Stimulated activated CD8-positive, alpha-beta memory T cell treated with anti-CD3 and anti-CD28 coated beads, Interleukin-2, amount 100 ng/mL, for 48 hours (primary cell): ENCODE measurements at places on chromosomes 3 and 15.

DNA sequence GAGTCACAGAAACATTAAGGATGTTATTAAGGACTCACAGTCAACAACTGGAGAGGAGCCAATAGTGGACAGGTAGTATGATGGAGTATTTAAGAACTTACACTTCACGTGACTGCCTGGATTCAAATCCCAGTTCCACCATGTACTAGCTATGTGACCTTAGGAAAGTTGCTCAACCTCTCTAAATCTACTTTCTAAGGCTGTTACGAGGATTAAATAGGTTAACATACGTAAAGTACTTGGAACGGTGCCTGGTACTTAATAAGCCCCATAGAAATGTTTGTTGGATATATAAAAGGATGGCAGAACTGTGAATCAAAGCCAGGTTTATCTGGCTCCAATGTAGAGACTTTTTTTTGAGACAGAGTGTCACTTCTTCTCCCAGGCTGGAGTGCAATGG lies 24.4 kb downstream of the THRB start:
- no peak for DNase-seq

GRCh38 chr3:115042351-115042750 lies 104.7 kb downstream of the ZBTB20 start:
- no peak for DNase-seq

GRCh38 chr3:177715980-177716379 lies 518.7 kb upstream of the TBL1XR1 start:
- DNase-seq = no peak

DNA sequence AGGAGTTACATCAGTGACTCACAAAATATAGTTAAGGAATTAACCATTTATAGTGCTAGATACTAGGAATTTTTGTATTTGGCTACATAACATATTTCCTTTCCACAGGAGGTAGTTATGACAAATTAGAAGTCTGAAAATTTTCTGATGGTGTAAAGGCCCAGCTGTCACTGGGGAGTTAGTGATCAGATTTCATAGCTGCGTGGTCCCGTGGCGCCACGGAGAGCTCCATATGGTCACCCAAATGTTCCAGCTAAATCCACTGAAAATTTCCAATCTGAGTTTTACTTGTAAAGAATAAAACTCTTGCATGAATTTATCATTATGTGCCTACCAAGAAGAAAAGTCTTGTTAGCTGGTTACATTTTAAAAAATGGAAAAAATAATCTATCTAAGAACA lies 368.9 kb upstream of the PLSCR5 start:
- no peak for DNase-seq

GRCh38 chr3:52172262-52172757 lies 18.1 kb upstream of the POC1A start:
- no peak for DNase-seq

- no peak for DNase-seq
Observed at GRCh38 chr3:27080258-27080525, 289.0 kb downstream of the NEK10 start.

DNA sequence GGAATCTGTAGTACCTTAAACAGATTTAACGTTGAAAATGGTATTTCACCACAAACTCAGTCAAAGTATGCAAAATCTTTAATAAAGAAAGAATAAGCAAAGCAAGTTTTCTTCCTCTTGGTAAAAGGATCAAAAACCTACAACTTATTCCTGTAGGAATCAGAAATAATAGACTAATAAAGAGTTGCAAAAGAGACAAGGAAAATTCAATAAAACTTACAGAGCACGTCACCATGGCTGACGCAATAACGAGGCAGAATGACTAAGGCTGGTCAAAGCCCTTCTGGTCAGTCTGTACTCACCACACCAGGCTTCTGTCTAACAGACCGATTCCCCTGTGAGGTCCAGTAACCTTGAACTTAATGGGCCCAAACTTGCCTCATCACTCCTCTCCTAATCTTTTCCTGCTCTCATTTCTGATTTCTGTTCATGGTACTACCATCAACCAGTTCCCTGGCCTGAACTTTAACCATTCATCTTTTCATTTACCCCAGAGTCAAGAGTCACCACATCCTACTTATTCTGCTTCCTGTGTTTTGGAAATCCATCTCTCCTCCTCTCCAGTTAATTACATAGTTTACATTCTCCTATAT lies 5.0 kb downstream of the MASP1 start:
- no peak for DNase-seq

GRCh38 chr15:35596285-35596684 lies 50.3 kb upstream of the DPH6 start:
- no peak for DNase-seq

GRCh38 chr3:130490241-130490640 lies 26.7 kb upstream of the COL6A6 start:
- DNase-seq = no peak

DNA sequence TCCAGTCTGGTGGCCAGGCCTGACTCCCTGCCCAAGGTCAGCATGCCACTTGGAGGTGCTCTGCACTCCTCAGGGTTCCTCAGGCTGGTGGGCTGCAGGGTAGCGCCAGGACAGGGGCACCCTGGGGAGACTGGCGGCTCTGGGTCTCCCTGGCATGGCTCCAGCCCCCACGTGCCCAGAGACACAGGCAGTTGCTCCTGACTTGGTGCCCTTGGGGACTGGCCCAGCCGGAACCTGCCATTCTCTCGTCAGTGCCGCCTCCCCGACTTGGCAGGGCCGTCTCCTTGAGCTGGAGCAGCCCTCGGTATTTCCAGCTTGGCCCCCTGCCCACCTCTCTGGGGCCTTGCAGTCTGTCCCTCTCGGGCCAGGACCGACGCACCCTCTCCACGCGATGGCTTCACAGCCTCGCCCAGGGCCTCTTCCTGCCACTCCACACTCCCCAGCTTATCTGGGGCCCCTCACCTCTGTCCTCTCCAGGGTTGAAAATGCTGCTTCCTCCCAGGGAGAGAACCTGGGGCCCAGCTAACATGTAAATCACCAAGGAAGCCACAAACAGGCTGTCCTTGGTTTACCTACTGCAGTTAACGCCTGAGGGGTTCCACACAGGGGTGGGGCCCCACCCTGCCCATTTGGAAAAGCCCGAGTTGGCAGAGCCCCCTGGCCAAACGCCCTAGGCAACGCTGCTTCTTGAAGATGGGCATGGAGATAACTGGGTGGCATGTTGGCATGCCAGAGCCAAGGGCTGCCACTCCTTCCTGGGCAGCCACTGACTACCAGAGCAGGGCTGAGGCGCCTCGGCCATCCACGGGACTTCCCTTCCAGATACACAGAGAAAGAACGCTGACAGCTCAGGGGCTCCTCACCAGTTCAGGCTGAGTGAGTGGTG lies 61.4 kb downstream of the SMAD6 start:
- no peak for DNase-seq

- DNase-seq = no peak
Observed at GRCh38 chr15:96333131-96334016, 2.9 kb downstream of the NR2F2 start.

GRCh38 chr15:47685141-47685870 lies 32.0 kb upstream of the SEMA6D start:
- no peak for DNase-seq

DNA sequence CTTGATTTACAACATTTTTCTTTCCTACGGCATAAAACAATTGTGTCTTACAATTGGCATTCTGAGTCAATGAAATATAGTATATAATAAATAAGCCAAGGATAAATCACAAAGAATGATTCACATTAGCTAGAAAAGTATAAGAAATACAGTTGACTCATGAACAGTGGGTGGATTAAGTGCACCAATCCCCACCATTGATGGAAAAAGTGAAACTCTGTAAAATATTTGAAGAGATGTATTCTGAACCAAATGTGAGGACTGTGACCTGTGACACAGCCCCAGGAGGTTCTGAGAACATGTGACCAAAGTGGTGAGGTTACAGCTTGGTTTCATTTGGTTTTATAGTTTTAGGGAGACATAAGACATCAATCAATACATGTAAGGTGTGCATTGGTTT lies 227.5 kb downstream of the ALCAM start:
- DNase-seq = no peak

GRCh38 chr15:35252351-35252865 lies 167.3 kb upstream of the NANOGP8 start:
- DNase-seq = no peak

DNA sequence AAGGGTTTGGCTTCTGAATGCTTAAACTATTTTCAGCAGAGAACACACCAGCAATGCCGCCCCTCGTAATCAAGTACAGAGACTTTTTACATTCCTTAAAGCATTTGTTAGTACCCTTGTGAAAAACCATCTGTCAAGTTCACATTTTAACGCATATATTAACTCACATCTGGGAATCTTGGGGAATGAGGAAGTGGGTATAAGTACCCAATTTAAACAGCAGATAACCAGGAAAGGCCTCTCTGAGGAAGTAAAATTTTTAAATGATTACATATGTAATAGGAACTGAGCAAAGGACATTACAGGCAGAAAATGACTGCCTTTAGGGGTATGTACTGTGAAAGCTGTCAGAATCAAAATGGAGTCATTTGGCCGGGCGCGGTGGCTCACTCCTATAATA lies 12.8 kb upstream of the CFAP44 start:
- DNase-seq = no peak

DNA sequence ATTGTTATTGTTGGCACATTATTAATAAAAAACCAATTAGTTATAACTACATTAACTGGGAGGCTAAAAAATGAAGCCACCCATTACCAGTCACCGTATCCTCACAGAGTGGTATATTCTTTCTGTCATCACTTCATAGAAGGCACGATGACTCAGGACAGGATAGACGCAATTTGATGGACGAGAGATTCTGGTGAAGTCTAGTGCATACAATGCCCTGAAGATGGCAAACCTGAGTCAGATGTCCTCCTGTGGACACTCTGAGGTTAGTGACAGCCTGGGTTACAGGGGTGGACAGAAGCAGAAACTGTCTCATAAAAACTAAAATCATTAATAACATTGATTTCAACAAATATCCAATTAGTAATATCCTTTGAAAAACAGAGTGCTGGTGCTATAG lies 150.3 kb downstream of the SLC9A9 start:
- no peak for DNase-seq

- no peak for DNase-seq
Observed at GRCh38 chr3:129560269-129560787, 17.4 kb downstream of the H1-8 start.

DNA sequence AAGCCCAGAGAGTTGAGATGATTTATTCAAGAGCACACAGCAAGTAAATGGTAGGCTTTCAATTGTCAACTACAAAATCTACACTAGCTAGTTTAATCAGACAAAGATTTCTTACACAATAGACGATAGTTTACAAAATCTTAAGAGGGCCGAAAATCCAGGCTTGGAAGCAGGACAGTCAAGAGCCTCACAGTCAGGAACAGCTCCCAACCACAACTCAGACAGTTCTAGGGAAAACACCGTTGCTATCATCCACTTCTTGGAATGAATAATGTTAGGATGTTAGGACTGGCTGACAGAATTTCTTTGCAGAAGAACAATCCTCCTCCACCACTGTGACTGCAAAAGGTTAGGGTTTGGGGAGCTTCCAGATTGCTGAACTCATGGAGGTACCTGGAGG lies 290.8 kb upstream of the ZPLD1 start:
- DNase-seq = no peak

- DNase-seq = no peak
Observed at GRCh38 chr15:41922353-41922752, 28.5 kb upstream of the SPTBN5 start.

GRCh38 chr3:128362026-128362965 lies 104.4 kb downstream of the DNAJB8 start:
- DNase-seq = no peak

- DNase-seq = no peak
Observed at GRCh38 chr3:149366031-149366430, 11.4 kb downstream of the TM4SF1 start.

DNA sequence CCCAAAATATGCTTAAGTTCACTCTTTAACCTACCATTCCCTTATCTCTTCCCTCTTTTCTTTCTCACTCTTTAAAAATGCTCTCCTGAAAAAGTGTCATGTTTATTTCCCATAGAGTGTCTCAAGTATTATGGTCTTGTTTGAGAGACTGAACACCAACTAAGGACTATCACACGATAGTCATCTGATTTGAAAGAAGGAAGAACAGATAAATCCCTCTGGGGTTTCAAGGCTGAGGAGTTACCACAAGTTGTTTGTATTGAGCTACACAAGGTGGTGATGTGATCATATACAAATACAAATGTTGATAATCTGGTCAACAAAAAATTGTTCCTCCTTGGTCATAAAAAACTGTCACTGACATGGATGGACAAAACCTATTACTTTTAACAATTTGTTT lies 13.8 kb downstream of the MEIS2 start:
- DNase-seq = no peak

DNA sequence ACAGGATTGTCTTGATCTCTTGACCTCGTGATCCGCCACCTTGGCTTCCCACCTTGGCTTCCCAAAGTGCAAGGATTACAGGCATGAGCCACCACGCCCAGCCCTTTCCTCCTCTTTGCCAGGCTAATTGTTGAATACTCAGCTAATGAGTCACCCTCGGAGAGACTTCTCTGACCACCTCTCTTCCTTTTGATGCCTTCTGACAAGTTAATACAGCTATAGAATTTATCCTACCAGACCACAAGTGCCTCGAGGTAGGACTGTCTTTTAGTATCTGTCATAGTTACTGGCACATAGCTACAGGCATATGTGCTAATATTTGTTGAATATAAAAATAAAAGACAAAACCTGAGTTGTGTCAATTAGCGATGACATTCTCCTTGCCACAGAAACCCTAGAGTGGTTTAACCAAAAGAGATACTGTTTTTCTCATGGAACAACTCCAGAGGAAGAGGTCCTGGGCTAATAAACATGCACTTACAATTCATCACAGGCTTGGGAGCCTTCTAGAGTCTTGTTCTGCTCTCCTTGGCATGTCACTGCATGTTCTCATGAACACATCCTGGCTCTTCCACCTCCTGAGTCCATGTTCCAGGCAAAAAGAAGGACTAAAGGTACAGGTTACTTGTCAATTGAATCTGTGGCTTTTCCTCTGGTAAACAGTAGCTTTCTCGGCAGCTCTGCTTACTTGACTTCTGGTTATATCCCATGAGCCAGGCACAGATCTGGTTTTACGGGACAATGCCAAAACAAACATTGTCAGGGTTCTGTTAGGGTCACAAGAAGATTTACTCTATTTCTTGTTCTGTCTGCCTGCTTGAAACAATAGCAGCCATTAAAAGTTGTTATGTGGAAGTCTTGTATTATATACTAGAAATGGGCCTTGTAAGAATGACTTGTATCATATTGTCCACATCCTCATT lies 332.3 kb downstream of the THSD4 start:
- DNase-seq = no peak

- DNase-seq = peak; percentile 32
Observed at GRCh38 chr15:60396958-60397771, 621 bp downstream of the ANXA2 start.

DNA sequence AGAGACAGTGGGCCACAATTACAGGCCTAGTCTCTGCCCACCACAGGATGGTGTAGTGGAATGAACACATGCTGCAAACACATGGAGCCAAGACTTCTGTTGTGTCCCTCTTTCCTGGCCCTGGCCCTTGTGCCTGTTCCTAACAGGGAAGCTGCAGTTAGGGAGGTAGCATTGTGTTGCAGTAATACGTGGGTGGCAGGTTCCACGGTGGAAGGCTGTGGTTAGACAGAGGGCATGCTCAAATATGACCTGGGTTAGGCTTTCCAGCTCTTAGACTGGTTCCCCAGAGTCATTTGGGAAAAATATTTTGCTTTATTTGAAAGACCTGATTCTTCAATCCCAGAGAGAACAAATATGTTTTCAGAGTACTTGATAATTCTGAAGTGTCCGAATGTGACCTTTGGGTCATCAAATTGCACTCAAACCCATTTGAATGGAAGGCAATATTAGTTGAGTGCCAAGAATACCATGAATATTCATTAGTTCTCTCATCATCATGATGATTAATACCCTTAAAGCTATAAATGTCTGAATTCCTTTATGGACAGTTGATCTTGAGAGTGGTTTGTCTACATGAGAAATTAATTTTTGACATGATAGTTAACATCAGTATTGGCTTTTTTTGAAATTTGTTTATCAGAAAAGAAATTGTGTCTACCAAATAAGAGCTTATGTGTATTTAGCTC lies 28.5 kb downstream of the PLAAT1 start:
- DNase-seq = no peak
